Retinal pigment epithelial cell (primary cell): ENCODE measurements at places on chromosomes 2 and 18.

DNA sequence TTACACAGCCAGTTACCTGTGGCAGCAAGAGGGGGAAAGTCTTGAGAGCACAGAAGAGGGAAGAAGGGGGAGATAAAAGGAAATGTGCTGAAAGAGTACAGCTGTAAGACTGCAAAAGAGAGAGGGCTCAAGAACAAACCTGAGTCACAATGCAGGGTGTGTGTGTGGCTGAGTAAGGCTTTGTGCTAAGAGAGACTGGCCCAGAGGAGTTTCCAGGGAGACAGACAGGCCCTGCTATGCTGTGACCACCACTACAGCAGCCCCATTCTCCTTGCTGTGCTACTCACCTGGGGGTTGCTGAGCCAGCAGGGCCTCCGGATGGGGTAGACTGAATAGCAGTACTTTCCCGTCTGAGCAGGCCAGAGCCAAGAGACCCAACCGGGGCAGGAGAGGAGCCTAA is 12.4 kb upstream of the MPV17 start:
- DNase-seq, result no peak

- no peak for DNase-seq
Observed at GRCh38 chr2:133378928-133379549, 189.2 kb downstream of the NCKAP5 start.

DNA sequence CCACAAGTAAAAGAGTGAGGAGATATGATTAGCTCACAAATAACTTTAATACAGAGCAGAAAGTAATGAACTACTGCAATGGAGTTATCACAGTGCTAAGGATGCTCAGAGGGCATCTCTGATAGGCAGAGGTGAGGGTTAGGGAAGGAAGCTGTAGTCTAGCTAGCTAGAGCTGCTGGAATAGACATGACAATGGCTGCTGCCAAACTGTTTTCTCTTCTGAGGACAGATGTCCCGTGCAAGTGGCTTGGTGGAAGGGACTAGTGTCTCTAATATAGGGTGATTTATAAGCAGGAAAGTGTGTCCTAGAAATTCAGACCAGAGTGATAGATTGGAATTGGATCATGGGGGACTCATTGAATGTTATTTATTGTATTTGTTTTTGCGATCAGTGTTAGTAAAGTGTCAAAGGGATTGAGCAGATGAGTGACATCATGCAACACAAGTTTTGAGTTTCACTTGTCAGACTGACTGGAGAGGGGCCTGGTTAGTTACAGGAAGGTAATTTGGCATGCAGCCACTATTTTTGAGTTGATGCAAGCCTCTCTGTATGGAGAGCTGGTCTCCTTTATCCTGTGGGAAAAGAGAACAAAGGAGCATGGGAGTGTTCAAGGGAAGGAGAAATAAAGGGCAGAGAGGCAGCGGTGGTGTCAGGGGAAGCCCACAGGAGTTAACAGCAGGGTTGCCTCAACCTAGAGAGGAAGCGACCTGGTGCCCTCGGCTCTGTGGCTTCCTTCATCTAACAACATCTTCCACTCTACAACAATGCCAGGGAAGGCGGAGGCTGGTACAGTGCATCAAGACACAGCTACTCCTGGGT is 1.9 kb downstream of the CTLA4 start:
- no peak for DNase-seq

DNA sequence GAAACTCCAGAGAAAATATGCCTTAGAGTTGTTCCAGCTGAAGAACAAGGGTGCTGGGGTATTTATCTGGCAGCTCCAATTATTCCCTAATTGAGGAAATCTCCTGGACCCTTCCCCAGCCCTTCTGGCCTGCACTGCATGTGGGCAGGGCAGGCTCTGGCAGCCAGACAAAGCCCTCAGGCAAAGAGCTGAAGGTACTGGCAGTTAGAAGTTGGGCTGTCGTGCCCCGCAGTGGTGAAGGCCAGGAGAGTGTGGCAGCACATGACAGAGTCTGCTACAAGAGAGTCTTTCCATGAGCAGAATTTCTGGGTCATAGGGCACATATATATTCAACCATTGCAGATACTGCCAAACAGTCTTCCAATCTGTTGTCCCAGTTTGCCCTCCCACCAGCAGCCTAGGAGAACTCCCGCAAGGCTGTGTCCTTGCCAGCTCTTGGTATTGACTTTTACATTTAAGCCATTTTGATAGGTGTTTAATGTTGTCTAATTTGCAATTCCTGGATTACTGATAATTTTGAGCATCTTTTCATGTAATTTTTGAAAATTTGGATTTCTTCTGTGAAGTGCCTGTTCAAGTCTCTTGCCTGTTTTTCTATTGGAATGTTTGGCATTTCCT is 26.6 kb downstream of the ONECUT2 start:
- DNase-seq, result no peak

- DNase-seq, result no peak
Observed at GRCh38 chr18:46469186-46469915, 187.7 kb downstream of the LOXHD1 start.

GRCh38 chr2:74529357-74530238 is at the start of the genes AUP1 and HTRA2:
Gene AUP1 (minus strand): TSS chr2:74529706. CDS start chr2:74529629, 77 bp downstream.
Gene HTRA2 (plus strand): TSS chr2:74529933. CDS start chr2:74530007, 74 bp downstream.
- DNase-seq, result peak; percentile 97

DNA sequence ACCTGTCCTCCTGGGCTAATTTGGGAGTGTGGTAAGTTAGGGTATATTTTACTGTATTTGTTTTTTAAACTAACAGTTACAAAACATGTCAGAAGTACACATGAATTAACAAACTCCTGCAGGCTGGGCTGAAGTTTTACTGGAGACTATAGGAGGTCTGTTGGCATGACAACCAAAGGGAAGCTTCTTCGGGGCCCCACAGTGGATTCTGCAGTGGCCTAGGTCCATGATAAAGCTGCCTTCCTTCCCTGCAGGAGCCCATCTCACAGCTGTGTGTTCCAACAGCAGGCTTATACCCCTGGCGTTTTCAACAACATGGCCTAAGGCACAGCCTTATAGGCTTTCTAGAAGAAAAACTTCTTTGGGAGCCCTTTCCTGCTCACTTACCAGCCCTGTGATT is 128.0 kb upstream of the SETBP1 start:
- no peak for DNase-seq

GRCh38 chr18:34315591-34316352 is 91.1 kb upstream of the NOL4 start:
- DNase-seq, result no peak

DNA sequence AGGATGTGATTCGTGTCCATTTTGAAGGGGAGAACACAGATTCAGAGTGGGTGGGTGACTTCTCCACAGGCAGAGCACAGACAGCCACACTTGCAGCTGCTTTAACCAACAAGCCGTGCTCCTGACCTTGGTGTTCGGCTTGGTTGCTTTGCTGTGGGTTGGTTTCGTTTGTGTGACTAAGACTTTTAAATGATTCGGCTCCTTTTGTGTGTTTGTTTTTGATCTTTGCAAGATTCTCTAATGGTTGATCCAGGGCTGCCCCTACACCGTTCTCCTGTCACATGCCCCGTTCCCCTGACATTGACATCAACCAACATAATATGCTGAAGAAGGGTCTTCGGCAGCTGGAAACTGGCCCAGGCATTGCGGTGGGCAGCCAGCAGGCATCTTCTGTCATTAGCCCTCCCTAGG is 95.9 kb upstream of the MBOAT2 start:
- DNase-seq, result no peak

GRCh38 chr18:9337873-9338272 is 3.3 kb downstream of the TWSG1 start:
- DNase-seq, result no peak

DNA sequence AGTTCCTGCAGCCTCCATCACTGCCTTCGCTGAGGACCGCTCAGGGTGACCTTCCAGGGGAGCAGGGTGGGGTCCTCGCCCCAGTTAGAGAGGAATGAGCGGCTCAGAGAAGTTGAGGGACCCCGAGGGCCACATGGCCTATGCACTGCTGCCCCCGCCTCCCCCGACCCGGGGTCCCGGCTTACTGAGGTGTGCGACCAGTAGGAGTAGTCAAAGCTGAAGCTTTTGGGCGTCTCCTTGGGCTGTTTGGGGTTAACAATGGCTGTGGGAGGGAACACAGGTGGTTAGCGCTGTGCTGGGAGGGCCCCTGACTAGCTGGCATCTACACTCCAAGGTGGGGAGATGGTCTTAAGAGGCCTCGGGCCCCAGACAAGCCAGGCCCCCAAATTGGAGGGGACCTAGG is 31.0 kb downstream of the KIF1A start:
- DNase-seq, result no peak

- no peak for DNase-seq
Observed at GRCh38 chr2:134431838-134432434, 178.1 kb downstream of the MGAT5 start.

DNA sequence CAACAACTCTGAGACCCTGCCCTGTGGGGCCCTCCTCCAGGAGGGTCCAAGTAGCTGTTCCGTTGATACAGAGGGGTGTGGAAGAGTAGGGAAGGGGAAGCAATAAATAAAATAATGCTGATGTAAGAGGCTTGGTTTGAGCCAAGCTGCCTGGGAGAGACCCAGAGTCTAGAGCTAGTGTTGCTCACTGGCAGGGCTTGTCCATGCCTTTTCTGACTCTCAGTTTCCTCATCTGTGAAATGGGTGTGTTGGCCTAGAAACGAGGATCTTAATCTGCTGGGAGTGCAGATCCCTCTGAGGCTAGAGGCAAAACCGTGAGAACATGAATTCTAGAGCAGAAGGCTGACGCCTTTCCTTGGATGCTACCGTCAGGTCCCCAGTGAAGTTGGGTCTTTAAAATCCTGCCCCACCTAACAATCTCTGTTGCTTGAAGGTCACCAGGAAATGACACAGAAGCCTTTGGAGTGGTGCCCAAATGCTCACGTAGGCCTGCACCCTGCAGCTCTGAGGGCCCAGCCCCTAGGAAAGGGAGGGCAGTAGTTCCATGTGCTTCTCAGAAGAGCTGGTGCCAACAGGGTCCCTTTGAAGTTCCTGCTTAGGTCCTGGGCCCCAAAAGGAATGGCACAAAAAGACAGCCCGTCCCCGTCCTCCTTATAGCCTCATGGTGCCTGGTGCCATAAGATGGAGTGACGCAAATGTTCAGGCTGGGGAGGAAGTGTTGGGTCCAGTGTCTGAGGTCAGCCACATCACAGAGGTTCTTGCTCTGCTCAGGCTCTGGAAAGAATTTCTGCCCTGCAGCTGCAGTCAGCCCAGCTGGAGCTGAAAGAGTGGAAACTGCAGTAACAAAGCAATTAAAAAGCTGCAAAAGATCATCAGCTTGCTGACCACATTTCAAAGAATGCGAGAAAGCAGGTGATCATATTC is 73.2 kb upstream of the SMAD2 start:
- DNase-seq, result peak; percentile 91

GRCh38 chr18:28459587-28459986 is 282.7 kb upstream of the CDH2 start:
- no peak for DNase-seq

GRCh38 chr18:56285387-56286065 is 352.9 kb downstream of the TXNL1 start:
- no peak for DNase-seq

DNA sequence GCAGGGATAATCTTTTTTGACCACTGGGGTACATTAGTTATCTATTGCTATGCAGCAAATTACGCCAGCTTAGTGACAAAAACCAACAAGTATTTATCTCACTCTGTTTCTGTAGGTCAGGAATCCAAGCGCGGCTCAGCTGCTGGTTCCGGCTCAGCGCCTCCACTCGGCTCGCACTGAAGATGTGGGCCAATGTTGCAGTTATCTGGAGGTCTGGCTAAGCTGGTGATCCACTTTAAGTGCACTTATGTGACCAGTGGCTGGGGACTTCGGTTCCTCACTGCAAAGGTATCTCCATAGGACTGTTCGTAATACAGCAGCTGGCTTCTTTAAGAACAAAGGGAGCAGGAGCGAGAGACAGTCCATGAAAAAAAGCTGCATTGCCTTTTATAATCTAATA is 591.9 kb downstream of the TMEM182 start:
- no peak for DNase-seq

GRCh38 chr2:230899287-230899686 is 25.8 kb downstream of the GPR55 start:
- no peak for DNase-seq

- no peak for DNase-seq
Observed at GRCh38 chr2:66305718-66306117, 129.2 kb upstream of the MEIS1 start.

GRCh38 chr2:98478088-98478551 is 33.5 kb downstream of the INPP4A start:
- no peak for DNase-seq

DNA sequence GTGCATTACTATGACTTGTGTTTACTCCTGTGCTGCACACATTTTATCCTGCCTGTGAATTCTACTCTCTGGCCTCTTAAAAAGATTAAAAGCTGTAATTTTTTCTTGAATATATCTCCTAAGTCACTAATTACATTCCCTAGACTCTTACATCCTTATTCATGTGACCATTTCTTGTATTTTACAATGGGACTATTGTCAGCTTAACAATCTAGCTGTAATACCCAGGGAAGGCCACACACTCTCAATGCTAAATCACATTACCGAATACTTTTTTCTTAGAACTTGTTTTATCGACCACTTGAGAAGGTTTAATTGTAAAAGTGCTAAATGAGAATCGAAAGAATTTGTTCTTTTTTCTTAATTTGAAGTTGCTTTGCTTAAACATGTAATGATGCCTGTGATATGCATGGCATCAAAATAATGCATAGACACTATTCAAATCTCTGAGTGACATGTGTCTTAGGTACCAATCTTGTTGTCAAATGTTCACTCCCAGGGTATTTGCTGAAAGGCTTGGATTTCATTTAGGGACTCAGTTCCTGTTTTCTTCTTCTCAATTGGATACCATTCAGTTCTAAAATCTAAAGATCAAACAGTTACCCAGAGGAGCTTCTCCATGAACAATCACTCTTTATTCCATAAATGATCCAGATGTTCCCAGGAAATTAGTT is 498.5 kb downstream of the DPP10 start:
- DNase-seq, result peak; percentile 3

GRCh38 chr2:54480025-54480424 is 23.9 kb downstream of the SPTBN1 start:
- no peak for DNase-seq

DNA sequence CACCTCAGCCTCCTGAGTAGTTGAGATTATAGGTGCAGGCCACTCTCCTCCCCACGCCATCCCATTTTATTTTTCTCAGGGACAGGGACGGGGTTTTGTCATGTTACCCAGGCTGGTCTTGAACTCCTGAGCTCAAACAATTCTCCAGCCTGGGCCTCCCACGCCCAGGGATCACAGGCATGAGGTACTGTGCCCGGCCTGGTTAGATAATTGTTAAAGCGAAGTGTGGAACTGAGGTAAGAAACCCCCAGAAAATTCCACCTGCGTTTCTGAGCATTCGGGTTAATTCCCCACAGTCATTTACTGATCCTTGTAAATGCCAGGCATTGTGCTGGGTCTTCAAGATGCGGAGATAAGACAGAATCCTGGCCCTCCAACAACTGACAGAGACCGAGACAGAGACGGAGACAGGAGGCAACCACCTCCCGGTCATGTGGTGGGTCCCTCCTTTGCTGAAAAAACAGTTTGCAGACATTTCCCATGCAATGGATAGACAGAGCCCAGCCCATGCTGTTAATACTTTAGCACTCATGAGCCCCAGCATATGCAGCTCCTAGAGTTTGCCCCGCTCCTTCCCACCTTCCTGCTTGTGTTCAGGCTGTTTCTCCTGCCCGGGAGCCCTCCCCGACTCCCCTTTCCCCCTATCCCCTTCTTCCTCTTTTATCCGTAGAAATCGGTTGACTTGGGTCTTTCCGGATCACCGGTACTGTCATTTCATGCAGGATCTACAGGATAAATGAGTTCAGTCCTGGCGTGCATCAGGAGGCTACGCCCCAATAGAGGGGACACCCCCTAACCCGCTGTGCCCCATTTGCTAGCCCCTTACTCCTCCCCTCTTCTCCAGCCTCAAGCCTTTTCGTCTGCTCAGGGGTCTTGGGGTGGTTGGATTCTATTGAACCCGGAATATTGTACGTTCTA is 1.6 kb upstream of the RHOB start:
- DNase-seq, result no peak
